Activated T-cell treated with anti-CD3 and anti-CD28 coated beads for 48 hours (primary cell): ENCODE measurements at places on chromosomes 5 and 9.

GRCh38 chr5:143023411-143024096, 253.4 kb downstream of the ARHGAP26 start:
- peak; percentile 46 for DNase-seq

DNA sequence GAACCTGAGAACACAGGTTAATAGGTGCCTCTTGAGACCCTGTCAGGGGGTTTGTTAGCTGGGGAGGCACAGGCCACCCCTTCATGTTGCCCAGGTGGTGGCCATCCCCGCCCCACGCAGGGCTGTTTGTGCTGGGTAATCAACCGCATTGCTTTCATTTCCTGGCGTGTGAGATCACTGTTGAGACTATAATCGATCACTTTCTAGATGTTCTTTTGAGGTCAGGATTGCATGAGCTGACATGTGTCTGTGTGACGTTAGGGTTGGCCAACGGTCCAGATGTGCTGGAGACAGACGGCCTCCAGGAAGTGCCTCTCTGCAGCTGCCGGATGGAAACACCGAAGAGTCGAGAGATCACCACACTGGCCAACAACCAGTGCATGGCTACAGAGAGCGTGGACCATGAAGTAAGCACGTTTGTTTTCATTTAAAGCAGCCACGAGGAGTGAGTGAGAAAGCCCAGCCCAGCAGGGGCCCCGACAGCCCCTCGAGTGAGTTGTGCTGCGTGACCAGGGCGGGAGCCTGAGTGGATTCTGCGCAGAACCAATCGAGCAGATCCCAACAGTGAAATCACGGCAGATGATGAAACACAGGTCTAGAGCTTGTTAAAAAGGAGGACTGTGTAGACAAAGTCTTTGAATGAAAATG, 115.0 kb upstream of the CACNA1B start:
- DNase-seq = no peak

DNA sequence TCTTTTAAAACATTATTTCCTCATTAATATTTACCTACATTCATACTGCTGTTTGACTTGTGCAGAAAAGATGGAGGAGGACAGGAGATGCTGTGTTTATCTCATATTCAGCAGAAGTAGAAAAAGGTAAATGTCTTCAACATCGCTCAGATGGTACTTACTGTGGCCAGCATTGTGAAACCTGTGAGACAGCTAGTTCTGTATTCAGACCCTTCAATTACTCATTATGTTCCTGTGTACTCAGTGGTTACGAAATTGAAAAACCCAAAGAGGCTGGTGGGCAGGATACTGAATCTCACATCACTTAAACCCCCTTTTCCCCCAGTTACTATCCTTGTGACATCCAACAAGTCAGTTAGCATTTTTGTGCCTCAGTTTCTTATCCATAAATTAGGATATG, 216.0 kb downstream of the KDM4C start:
- DNase-seq = no peak

- no peak for DNase-seq
Measured at GRCh38 chr5:57338068-57338867, 144.3 kb downstream of the ACTBL2 start.

- DNase-seq = no peak
Measured at GRCh38 chr5:139061274-139061673, 136.9 kb downstream of the SIL1 start.

GRCh38 chr5:155211764-155212163, 198.2 kb downstream of the KIF4B start:
- DNase-seq = no peak

- no peak for DNase-seq
Measured at GRCh38 chr5:97854871-97855762, 672.1 kb upstream of the RIOK2 start.

- no peak for DNase-seq
Measured at GRCh38 chr5:109876030-109876725, 186.5 kb downstream of the MAN2A1 start.

DNA sequence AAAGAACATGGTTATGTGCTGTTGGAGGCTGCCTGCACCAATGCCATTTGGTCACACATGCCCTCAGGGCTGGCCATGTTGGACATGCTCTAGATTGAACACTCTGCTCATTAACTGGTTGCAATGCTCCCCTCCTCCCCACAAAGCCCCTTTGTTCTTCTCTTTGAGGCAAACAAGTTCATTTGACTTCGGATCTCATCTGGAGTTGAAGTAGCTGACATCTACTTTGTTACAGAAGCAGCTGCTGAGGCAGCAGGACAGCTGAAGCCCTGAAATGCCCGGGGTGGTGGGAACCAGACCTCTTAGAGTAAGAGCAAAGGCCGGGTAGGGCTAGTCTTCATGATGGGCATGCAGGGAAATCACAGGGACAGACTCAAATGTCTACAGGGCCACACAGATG, 123.5 kb downstream of the APBA1 start:
- DNase-seq = no peak

DNA sequence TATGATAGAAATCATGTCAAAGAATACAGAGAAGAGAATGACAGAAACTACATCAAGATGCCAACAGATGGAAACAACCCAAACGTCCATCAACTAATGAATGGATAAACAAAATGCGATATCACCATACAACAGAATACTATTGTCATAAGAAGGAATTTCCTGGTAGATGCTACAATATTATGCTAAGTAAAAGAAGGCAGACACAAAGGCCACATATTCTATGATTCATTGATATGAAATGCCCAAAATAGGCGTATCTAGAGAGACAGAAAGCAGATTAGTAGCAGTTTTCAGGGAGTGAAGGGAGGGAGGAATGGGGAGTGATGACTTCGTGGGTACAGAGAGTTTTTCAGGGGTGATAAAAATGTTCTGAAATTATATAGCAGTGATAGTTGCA, 58.3 kb upstream of the AKNA start:
- DNase-seq = no peak

- no peak for DNase-seq
Measured at GRCh38 chr9:76932757-76933156, 26.8 kb upstream of the PRUNE2 start.

GRCh38 chr5:18999478-18999877, 988.5 kb downstream of the CDH18 start:
- no peak for DNase-seq

GRCh38 chr5:140355546-140355945, 4.4 kb upstream of the SLC4A9 start:
- no peak for DNase-seq

GRCh38 chr5:40240111-40240510, 439.6 kb upstream of the PTGER4 start:
- DNase-seq = peak; percentile 32

DNA sequence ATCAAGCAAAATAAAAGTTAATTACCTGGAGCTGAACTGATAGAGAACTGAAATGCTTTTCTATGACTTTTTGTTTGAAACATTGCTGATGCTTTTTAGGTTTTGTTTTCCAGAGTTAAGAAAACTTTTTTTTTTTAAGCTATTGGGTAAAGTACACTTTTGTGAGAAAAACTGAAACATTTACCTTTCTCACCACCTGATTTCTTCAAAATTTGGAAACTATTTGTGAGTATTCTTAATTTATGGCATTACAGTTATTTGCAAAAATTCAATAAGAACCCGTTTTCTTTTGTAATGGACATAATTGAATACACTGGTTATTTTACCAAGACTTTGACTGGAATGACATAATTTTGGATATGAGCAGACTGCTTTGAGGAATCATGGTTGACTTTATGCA, 6.6 kb downstream of the C9orf153 start:
- no peak for DNase-seq

GRCh38 chr5:139014726-139015125, 139.6 kb upstream of the LRRTM2 start:
- DNase-seq = no peak

DNA sequence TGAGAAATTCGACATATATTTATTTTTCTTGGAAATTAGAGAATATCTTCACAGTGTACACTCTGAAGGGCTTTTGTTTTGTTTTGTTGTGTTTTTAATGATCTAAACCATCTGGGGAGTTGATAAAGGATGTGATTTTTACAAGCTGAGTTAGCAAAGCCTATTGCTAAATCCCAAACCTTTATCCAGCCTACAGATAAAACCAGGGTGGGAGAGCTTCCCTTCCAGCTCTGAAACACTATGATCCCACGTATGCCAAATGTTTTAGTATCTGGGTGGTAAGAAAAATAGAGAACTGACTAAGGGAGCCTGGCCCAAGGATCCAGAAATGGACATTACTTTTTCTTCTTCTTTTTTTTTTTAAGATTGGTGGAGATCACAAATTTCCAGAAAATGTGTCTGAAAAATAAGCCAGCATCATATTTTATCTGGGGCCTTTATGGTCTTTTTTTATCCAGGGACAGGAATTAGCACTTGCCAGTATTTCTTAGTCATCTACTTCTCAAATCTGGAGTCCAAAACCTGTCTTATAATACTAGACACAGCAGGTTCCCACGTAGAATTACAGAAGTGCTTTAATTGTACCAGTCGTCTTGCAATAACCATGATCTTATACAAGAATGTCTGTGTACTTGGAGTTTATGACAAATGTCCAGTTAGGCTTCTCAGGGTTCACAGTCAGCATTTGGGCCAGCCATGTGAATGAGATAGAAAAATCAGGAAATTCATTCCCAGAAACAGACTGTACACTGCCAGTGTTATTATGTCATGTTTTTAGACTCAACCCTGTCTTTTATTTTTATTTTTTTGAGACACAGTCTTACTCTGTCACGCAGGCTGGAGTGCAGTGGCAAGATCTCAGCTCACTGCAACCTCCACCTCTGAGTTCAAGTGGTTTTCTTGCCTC, 290.8 kb upstream of the MPDZ start:
- DNase-seq = no peak

DNA sequence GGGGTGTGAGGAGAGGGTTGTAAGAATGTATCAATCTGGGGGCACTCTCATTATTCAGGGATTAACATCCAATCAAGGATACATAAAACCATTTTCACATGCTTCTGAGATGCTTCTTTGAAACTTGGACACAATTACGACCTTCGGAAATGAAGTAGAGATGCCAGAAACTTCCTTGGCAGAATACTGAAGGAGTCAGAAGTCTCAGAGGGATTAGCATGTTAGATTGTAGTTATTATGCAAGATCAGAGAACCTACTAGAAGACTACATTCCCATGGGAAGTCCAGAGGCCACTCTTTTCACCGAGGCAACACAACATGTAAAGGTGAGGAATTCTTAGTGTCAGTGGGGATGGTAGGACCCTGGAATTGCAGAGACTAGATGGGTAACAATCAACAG, 5.1 kb upstream of the SLC22A4 start:
- DNase-seq = no peak

DNA sequence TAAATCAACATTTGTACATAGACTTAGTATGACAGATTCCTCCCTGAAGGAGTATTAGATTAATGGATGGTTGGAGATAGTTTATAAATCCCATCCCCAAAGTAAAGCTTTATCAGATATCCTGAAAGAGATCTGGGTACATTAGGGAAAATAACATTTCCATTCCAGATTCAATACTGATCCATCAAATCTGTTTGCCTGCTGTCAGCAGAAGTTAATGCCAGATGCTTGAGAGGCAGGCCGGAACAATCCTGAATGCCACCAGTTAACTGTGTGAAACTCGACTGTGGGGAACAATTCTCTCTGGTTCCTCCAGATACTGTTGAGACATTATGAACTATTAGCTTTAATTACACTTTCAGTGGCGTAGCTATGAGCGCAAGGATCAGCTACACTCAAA, 1166.8 kb downstream of the MAT2B start:
- DNase-seq = no peak

GRCh38 chr9:4009006-4009511, 290.8 kb downstream of the GLIS3 start:
- no peak for DNase-seq

GRCh38 chr9:134412298-134412711, 86.0 kb downstream of the RXRA start:
- DNase-seq = no peak

- no peak for DNase-seq
Measured at GRCh38 chr5:12985142-12985541, 959.3 kb downstream of the DNAH5 start.

GRCh38 chr5:144857454-144857853, 686.8 kb downstream of the KCTD16 start:
- no peak for DNase-seq

- no peak for DNase-seq
Measured at GRCh38 chr9:70696694-70697335, 282.4 kb upstream of the KLF9 start.

- DNase-seq = no peak
Measured at GRCh38 chr9:91835632-91836031, 114.4 kb downstream of the ROR2 start.

GRCh38 chr5:150625831-150626746, 14.4 kb upstream of the SYNPO start:
- no peak for DNase-seq

DNA sequence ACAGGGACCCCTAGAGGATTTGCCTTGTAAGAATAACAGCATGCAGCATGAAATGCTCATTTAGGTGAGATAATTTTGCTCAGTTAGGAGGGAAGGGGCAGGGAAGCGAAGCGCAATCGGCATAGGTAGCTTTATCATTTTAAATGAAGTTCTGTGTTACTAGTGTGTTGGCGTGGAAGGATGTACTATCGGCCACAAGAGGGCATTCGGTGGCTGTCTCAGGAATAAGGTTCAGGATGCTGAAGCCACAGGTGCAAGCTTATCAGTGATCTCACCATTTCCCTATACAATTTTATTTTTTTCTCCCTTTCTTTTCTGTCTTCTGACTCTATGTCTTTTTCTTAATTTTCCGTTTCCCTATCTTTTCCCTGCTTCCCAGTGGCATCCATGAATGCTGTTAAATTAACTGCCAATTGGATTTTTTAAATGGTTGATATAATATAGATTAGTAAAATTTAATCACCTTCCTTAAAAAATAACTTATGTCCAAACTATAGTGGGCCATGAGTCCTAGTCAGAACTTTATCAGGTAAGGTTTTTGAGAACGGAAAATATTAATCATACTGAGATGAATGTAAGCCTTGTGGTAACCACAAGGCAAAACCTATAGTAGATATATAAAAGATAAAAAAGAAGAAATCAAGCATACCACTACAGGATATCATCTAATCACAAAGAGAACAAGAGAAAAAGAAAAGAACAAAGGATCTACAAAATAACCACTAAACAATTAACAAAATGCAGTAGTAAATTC, 1.2 kb upstream of the INSL6 start:
- peak; percentile 18 for DNase-seq

- no peak for DNase-seq
Measured at GRCh38 chr5:110832683-110833082, 93.9 kb downstream of the SLC25A46 start.

DNA sequence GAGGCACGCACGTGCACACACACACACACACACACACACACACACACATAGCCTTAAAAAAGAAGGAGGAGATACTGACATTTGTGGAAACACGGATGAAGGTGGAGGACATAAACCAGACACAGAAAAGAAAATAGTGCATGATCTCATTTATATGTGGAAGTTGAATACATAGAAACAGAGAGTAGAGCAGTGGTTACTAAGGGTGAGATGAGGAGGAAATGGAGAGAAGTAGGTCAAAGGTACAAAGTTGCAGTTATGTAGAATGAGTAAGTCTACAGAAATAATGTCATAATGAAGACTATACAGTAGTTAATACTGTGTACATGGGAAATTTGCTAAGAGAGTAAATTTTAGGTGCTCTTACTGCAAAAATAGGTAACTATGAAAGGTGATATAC, 412.2 kb upstream of the CDH9 start:
- DNase-seq = no peak
